ENCODE measurements at places on chromosomes 12 and 14.

DNA sequence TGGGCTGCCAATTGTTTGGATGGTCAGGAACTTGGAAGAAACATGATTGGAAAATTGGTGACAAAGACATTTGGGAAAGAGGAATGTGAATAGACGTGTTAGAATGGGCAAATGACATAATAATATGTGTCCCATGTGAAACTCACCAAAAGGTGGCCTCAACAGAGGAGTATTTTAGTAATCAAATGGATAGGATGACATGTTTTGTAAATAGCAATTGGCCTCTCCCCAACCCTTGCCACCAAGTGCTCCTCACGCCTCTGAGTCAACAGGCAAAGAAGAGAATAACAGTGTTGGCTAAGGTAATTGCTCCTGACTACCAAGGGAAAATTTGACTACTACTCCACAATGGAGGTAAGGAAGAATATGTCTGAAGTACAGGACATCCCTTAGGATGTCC is 81.4 kb downstream of the ATXN7L3B start:
- DNase-seq, result no peak

GRCh38 chr12:76201316-76201715 is 116.8 kb upstream of the NAP1L1 start:
- no peak for DNase-seq

GRCh38 chr14:44271637-44272036 is 235.4 kb downstream of the FSCB start:
- DNase-seq, result no peak

GRCh38 chr12:119089380-119090013 is 89.2 kb upstream of the HSPB8 start:
- no peak for DNase-seq

- peak; percentile 70 for DNase-seq
These were observed 13.9 kb downstream of the ZDHHC17 start for GRCh38 chr12:76777765-76778216.

- DNase-seq, result no peak
These were observed 11.6 kb upstream of the PPP1CC start for GRCh38 chr12:110754101-110754793.

- no peak for DNase-seq
These were observed 181.0 kb downstream of the MON2 start for GRCh38 chr12:62647586-62647985.
